ENCODE measurements at places on chromosomes 7 and 10.

- DNase-seq: no peak
These were observed 465.9 kb downstream of the GATA3 start for GRCh38 chr10:8520382-8520781.

DNA sequence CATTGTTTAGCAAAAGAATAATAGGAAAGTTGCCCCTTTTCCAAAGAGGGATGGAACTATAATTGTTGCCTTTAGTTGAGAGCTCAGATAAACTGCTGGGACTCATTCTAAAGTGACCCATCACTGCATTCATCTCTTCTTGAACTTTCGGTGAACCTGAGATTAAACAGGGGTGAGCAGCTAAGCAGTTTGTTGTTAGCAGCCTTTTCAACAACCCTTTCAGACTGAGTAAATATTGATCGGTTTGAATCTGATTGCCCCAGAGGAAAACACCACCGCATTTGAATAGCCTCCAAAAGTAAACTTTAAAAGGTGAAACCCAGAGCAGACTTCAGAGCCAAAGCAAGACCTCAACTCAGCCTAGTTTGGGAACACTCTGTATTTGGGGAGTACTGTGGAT, 4.7 kb downstream of the HOXA1 start:
- no peak for DNase-seq

GRCh38 chr10:6423004-6423403, 157.1 kb downstream of the PRKCQ start:
- DNase-seq: no peak

DNA sequence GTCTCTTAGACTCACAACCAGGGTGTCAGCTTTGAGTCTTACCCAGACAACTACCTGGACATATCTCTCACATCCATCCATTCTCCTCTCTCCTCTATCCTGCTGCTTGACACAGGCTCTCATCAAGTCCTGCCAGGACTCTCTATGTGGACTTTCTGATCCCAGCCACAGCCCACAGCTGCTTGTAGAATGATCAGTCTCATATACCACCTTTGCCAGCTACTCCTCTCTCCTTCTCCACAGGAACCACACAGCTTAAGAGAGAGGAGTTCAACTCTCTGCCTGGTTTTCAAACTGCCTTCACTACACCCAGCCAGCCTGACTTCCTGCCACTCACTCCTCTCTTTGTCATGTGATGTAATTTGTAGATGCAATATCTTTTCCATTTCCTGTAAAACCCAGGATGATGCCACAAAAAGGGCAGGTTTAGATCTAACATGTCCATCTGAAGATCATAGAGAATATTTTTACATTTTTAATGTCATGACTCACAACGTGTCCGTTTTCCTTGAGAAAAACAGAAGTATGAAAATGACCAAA, 154.0 kb downstream of the RAB11FIP2 start:
- DNase-seq: no peak

DNA sequence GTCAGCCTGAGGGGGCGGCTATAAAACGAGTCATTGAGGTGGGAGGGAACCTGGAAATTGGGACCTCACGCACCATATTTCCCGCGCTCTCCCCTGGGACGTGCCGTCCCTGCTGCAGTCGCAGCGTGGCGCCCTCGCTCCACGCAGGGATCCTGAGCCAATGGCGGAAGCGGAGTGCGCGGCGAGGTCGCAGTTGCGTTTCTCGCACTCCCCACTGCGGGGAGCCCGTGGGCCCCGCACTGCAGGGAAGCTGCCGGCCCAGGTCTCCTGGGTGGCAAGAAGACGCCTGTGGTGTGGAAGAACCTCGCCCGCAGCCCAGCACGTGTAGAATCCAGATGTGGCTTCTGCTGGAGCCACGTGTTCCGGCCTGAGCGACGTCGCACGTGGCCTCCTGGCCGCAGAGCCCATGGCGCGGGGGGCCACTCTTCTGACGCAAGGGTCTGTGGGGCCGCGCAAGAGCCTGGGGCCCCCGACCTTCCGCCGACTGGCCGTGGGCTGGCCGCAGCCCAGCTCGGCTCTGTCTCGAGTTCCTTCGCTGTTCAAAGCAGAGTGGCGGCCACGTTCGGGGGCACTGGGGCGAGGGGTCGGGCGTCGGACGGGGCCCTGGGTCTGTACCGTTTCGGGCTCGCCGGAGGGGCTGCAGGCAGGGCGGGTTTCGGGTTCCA, 26.4 kb downstream of the HIF1AN start:
- peak; percentile 72 for DNase-seq

GRCh38 chr10:108696792-108697477, 1226.4 kb downstream of the XPNPEP1 start:
- no peak for DNase-seq

DNA sequence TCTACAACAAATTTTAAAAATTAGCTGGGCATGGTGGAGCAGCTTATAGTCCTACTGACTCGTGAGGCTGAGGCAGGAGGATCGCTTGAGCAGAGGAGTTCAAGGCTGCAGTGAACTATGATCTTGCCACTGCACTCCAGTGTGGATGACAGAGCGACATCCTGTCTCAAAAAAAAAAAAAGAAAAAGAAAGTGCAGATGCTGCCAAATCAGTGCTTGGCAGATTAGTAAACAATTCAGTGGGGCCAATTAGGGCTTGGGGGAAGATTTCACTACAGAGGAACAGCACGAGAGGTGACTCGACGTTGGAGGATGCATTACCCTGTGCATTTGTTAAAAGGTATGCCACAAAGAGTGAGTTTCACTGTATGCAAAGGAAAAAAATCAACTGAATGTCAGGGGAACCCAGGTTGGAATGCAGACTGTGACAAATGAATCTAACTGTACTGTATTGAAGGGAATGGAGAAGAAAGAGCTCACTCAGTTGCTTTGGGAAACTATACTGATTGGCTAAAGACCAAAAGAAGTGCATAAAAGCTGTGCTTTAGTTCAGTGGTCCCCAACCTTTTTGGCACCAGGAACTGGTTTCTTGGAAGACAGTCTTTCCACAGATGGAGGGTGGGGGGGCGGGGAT, 31.6 kb downstream of the GARIN1A start:
- no peak for DNase-seq

- DNase-seq: peak; percentile 58
These were observed 123.4 kb downstream of the NT5C2 start for GRCh38 chr10:103069453-103070331.

Data from mucosa of gallbladder (tissue), 1 donor.